Activated T-cell treated with anti-CD3 and anti-CD28 coated beads, Interleukin-2, amount 50 U/mL, for 4 hours (primary cell): ENCODE measurements at places on chromosomes 6 and 20. TPM values are rescaled to one million over a fixed set of nuclear protein-coding genes. Genes with fewer than 3 reads are reported as not detected.

GRCh38 chr6:142975365-142975764, 30.4 kb upstream of the HIVEP2 start:
- DNase-seq = no peak

GRCh38 chr6:150865406-150866146, at the start of gene MTHFD1L:
MTHFD1L (plus strand) TSS chr6:150865702; CDS start chr6:150865823, 121 bp downstream.
- peak; percentile 75 for DNase-seq

- DNase-seq = peak; percentile 21
Observed at GRCh38 chr6:133568970-133569889, 319.7 kb upstream of the TCF21 start.

DNA sequence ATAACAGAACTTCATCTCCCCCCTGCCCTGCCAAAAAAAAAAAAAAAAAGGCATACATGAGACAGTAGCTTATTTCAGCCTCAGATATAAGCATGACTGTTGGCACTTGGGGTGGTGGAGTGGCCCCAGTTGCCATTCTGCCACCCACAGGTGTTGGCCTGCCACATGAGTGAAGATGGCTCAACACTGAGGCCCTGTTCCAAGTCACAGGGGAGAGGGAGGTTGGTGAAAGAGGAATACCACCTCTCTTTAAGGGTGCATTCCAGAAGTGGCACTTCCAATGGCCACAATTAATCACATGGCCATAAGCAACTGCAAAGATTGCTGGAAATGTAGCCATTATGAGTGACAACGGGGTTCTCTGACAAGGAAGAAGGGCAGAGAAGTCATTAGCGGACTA, 61.9 kb upstream of the JARID2 start:
- peak; percentile 7 for DNase-seq

GRCh38 chr6:99434702-99435530, 9.8 kb upstream of the PNISR start:
- no peak for DNase-seq

SIRPB1 gene
- 0.34 TPM for total RNA-seq

RGS17 gene
- not detected for total RNA-seq
